ENCODE measurements at places on chromosomes 11 and 22. TPM values are rescaled to one million over a fixed set of nuclear protein-coding genes. Genes with fewer than 3 reads are reported as not detected.
A peak's percentile ranks its signal among the peaks of the same experiment; 100 is the strongest.

The A4GALT gene
- not detected for total RNA-seq

The SHISA8 gene
- total RNA-seq = not detected

The C11orf52 gene
- 10.5 TPM for total RNA-seq

The TMPRSS5 gene
- not detected for total RNA-seq

- peak; percentile 43 for DNase-seq
Observed at GRCh38 chr11:116454020-116454645, 318.7 kb downstream of the BUD13 start.

DNA sequence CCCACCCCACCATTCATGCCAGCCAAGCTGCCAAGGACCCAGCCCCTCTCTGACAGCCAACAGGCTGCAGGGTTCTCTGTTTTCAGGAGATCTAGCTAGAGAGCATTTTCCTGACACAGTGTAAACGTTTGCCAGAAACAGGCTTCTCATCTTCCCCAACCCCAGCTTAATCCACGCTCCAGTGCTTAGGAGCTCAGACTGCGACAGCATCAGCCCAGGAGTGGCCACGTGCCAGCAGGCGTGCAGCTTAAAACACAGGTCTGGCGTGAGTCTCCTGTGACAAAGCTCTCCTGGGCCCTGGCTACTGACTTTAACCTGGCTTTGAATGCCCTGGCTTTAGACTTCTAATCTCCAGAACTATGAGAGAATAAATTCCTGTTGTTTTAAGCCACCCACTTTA, 66.6 kb downstream of the GALNT18 start:
- DNase-seq = no peak

GRCh38 chr11:133928628-133929059, 28.1 kb downstream of the IGSF9B start:
- no peak for DNase-seq

DNA sequence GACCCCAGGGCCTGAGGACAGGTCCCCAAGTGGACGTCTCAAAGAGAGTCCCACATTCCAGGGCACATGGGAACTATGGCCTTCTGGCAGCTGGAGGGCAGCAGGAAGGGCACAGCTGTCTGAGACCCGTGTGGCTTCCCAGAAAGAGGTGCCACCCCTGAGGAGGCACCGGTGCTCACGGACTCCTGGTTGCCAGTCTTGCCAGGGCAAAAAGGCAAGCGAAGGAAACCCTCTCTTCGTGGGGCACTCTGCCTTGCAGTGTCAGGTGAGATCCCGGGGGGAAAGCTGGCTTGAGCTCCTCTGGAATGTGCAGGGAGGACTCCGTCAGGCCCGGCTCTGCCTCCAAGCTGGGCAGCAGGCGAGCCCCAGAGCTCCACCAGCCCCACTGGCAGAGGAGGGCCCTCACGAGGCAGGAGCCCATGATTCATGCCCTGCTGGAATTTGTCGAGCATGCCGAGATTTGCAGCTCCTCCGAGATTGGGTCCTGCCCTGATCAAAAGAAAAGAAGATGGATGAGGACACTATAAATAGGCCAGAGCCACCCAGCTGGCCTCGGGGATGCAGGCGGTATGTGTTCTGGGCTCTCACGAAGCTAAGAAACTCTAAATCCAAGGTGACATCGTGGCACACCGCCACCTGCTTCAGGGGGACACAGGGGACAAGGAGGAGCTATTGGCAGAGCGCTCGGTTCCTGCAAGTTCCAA, 9.9 kb upstream of the CELSR1 start:
- DNase-seq = no peak

DNA sequence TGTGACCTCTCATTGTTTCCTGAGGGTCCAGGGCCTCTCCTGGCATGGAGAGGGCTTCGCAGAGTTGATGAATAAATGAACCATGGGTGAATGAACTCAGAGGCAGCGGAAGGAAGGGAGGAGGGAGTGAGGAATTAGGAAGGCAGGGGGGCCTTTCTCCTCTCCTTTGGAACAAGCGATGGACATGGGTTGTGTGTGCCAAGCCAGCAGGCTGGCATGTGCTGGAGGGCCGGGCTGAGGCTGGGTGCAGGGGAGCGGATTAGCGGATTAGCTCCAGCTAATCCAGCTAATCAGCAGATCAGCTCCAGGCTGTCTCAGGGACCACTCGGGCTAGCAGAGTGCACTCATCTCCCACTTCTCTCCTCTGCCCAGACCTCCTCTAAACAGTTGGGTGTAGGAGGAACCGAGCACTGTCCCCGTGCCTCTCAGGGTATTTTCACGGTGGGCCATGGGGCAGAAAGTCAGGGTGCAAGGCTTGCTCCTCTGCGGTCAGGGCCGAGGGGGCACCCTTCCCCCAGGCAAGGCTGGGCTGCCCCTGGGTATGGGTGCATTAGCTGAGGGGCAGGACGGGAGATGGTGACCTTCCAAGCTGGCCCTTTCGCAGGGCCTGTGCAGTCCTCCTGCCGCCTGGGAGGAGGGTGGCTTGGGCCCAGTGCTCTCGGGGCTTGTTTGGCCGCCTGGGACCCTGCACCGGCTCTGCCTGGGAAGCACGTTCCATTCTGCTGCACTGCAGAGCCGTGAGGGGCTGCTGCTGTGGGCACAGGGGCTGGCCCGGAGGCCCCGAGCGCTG, 120.3 kb upstream of the B3GAT1 start:
- DNase-seq = no peak

- no peak for DNase-seq
Observed at GRCh38 chr11:114162719-114163123, 103.2 kb downstream of the ZBTB16 start.

All from HepG2 (cell line).